CD4-positive, alpha-beta T cell treated with Interleukin-4 for 4 hours (primary cell): ENCODE measurements at places on chromosomes 6 and 20.
A peak's percentile ranks its signal among the peaks of the same experiment; 100 is the strongest.

DNA sequence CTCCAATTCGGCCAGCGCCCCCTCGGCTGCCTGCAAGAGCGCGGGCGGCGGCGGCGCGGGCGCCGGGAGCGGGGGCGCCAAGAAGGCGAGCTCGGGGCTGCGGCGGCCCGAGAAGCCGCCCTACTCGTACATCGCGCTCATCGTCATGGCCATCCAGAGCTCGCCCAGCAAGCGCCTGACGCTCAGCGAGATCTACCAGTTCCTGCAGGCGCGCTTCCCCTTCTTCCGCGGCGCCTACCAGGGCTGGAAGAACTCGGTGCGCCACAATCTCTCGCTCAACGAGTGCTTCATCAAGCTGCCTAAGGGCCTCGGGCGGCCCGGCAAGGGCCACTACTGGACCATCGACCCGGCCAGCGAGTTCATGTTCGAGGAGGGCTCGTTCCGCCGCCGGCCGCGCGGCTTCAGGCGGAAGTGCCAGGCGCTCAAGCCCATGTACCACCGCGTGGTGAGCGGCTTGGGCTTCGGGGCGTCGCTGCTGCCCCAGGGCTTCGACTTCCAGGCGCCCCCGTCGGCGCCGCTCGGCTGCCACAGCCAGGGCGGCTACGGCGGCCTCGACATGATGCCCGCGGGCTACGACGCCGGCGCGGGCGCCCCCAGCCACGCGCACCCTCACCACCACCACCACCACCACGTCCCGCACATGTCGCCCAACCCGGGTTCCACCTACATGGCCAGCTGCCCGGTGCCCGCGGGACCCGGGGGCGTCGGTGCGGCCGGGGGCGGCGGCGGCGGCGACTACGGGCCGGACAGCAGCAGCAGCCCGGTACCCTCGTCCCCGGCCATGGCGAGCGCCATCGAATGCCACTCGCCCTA lies 963 bp downstream of the FOXF2 start:
- DNase-seq = no peak

- no peak for DNase-seq
Observed at GRCh38 chr6:39441301-39441700, 118.8 kb upstream of the KCNK16 start.

GRCh38 chr20:7608250-7608649 lies 332.0 kb downstream of the HAO1 start:
- DNase-seq = no peak

DNA sequence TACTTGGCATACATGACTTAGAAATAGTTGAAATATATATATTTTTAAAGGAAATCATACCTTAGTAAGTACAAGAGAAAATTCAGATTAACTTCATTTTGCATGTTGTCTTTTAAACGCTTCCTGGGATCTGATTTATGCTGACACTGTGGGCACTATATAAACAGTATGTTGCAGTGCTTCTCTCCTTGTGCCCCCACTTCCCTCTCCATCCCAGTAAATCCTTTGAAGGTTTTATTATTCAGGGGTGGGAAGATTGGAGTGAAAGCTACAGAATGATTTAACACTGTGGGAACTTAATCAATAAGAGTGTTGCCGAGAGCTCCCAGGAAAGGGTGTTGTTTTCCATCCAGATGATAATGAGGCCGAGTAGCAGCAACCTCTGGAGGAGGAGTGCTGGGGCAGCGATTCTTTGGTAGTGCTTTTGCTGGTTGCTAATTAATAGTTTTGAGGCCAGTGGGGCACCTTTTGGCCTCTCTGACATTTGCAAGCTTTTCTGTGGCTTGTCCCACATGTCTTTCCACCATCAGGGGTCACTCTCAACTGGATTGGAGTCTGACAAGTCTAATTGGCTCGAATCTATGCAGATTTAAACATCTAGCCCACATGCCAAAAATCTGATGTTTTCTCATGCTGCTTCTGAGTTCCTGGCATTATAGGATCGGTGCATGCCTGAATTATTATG lies 183.0 kb upstream of the MMS22L start:
- DNase-seq = no peak

- DNase-seq = no peak
Observed at GRCh38 chr6:106790935-106791334, 161.6 kb downstream of the QRSL1 start.

- DNase-seq = no peak
Observed at GRCh38 chr6:7201444-7201731, 93.6 kb downstream of the RREB1 start.

- no peak for DNase-seq
Observed at GRCh38 chr6:155787168-155787567, 331.5 kb upstream of the NOX3 start.

DNA sequence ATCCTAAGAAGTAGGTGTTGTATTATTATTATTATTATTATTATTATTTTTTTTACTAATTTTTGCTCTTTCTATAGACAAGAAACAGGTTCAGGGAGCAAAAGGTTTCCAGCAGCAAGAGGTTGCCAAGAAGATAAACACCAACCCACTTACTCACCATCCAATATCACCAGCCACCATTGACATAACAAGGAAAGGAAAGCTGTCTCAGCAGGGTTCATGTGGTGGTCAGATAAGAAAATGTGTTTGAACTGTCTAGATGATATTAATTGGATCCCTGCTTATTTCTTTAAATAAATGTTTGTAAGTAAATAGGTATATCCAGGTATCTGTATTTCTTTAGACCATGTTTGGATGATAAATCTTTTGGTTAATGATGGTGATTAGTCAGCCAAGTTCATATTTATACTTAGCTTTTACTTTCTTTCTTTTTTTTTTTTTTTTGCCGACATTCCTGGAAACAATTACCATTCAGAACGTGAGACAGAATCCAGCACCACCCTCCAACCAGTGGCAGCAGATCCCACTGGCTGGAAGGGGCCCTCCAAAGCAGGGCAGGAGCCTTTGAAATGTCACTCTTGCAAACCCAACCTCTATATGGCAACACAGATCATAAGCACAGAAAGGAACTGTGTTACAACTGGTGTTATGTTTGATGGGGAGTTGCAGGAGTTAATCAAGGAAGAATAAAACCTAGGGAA lies 139.2 kb upstream of the ECI2 start:
- DNase-seq = no peak

- no peak for DNase-seq
Observed at GRCh38 chr20:63374504-63374903, 13.4 kb upstream of the CHRNA4 start.

DNA sequence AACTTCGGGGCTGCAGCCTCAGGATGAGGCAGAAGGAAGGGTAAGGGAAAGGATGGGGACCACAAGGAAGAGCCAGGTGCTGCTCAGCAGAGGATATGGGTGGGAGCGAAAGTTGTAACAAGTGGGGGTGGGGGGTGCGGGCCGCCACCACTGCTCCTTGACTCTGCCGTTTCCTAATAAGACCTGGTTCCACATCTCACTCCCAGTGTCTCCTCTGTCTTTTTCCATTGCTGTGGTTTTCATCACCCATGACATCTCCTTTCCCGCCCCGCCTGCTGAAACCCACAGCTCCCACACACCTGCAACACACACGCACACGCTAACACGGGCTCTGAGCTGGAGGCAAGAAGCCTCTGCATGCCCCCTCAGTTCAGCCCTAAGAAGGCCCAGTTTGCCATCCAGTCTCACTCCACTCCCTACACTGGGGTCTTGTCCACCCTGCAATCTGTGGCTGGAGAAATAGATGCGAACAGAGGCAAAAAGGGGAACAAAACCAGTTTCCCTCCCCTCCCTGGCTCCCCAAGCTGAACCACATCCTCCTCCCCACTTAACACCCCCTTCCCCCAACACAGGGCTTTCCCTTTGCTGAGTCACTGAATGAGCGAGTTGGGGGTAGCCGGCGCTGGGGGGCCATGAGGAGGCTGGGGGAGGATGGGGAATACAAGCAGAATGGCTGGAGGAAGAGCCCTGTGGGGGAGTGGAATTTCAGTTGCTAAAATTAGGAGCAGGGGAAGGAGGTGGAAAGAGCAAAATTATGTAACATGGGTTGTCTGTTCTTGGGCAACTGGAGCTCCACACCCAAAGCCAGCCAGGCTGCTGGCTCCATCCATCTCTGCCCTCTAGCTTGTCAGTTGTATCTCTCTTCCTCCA lies 11.5 kb downstream of the NFKBIL1 start:
- peak; percentile 74 for DNase-seq

- no peak for DNase-seq
Observed at GRCh38 chr6:166494757-166495486, 91.6 kb downstream of the RAMACL start.

DNA sequence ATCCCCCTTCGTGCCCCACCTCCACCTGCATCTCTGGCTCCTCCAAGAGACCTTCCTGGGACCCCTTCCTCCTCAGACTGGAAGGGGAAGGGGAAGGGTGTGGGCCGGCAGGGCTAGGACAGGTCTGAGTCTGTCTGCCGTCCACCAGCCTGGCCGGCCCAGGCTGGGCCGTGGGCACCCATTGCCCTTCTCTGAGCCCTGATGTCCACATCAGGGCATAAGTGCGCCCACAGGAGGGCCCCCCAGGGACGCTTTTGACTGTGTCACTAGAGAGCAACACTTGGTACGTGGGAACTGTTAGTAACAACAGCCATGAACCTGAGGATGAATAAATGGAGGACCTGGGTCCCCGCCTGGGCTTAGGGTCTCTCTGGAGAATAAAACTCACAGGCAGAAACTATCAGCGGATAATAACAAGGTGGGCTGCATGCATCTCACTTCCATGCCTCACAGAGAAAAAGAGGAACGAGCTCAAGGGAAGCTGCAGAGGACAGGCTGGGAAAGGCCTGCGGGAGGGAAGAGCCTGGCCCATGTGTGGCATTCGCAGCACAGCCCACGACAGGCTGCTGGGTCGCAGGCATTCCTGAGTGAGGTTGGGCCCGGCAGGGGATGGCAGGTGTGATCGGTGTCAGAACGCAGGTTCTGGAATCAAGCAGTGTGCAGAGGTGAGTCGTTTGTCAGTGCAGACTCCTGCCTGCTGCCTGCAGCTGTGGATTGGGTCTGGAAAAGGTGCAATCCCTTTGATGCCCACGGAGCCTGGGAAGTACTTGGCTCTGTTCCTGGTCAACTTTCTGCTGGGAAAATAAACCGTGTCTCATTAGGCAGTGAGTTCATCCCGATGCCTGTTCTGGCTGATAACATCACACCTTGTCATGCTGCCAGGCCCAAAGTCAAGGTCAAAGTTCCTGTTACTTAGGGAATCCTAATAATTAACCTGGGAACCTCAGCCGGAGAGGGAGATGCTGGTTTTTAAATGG lies 60.9 kb downstream of the BCAS4 start:
- DNase-seq = no peak

DNA sequence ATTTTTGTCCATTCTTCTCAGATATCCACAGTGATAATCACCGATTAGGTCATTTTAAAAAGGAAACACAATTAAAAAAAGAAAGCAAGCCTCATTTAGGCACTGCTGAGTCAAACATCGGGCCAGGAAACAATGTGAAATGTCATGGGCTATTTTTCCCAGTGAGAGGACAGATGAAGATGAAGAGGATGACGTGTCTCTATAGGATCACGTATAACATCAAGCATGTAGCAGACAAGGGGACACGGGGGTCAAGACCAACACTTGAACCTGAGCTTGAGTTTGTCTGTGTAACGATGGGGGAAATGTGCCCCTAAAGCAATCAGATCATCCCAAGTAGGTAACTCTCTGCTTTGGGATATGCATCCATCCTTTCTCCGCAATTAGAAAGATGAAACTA lies 553.2 kb downstream of the CD83 start:
- DNase-seq = no peak

GRCh38 chr6:145368075-145368474 lies 367.2 kb downstream of the EPM2A start:
- DNase-seq = no peak

- peak; percentile 61 for DNase-seq
Observed at GRCh38 chr6:125804264-125804663, 13.5 kb downstream of the NCOA7 start.

- no peak for DNase-seq
Observed at GRCh38 chr6:127634178-127634577, 57.2 kb downstream of the C6orf58 start.

DNA sequence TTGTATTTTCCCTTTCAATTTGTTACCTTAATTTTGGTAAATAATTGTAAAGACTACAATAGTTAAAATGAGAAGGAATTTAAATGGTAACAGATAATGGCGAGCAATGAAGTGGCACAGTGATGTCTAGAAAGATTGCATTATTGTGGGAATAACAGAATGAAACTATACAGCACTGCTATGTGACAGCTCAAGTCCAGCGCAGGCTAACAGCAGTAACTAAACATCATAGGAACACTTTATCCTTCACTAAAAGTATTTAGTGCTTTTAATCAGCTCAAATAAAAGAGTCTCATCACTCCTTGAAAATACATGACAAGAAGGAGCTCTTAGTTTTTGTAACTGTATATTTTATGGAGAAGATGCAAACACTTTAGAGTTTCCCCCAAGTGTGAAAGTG lies 190.8 kb downstream of the TENT5A start:
- DNase-seq = no peak

DNA sequence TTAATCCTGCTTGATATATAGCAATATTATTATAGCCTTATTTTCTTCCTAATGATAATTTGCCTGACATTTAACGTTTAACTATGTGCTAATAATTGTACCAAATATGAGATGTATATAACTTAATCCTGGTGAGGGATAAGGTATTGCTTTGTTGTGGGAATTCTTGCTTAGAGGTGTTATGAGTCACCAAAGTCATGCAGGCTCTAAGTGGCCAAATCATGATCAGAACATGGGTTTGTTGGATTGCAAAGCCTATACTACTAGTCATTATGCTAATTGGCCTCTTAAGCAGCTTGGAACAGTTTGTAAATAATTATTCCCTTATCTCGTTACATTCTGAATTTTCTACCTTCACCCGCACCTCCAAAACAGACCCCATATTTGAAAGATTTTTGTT lies 21.9 kb upstream of the C6orf141 start:
- no peak for DNase-seq

DNA sequence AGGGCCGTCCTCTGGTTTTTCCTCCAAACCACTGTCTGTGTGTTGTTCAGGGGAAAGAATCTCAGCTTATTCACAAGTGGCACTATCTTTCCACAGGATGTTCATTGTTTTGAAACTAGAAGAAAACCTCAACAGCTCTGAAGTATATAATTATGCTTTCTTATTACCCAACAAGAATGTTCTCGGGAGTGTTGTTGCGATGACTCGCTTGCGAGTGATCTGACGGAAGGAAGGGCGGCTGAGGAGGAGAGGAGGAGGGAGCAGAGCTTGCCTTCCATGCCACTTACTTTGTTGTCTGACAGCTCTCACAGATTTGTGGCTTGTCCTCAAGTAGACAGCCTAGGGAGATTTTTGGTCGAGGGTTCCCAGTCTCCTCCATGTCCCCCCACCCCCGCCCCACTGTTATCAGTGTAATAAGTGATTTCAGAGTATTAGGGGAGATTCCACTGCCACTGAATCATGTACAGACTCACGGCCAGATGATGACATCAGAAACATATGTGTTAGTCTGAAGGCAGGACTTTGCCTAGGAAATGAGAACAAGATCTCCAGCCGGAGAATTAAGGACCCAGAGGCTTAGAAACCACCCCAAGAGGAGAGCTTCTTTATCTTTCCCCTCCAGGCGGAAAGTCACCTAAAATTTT lies 80.7 kb upstream of the CCN6 start:
- DNase-seq = peak; percentile 83

- DNase-seq = no peak
Observed at GRCh38 chr6:156808287-156808686, 31.1 kb downstream of the ARID1B start.
